ENCODE measurements at places on chromosomes 1 and 21. TPM values are rescaled to one million over a fixed set of nuclear protein-coding genes. Genes with fewer than 3 reads are reported as not detected.

GRCh38 chr1:3604468-3604974 lies 6.8 kb downstream of the MEGF6 start:
- no peak for DNase-seq

DNA sequence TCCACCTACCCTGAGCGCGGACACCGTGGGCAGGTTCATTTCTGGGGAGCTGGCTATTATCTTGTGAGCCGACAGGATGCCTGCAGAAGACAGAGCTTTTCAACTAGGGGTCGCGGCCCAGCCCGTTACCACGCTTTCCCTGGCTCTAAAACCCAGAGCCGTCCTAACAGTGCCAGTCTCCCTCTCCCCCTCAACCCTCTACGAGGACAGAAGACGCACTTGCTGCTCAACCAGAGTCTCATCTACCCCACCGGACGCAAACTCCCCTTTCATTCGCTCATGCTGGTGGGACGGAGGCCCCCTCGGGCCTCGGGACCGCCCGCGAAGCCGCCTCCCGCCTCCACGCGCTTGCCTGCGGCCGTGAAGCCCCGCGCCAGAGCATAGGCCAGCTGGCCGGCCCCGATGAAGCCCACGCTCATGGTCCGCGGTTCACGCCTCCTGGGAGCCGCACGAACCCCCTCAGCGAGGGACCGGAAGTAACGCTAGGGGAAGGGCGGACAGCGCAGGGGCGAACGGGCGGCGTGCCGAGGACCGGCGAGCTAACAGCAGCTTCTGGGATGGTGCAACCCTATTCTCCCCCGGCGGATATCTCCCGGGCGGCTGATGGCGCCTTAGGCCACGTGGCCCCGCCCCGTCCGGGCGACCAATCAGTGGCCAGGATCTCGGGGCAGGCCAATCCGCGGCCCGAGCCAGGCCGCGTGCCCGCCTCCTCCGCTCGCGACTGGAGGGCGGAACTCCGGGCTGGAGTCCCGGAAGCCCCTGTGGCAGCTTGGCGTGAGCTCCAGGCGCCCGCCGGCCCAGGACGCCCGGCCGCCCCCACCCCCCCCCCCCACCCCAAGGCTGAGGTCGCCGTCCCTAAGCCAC lies at the start of gene PYCR2:
PYCR2 (minus strand) TSS at position 559 of the 864 bp plus-strand sequence; CDS start at position 419, 140 bp downstream.
- peak; percentile 88 for DNase-seq

GRCh38 chr1:162645666-162646065 lies 13.4 kb downstream of the DDR2 start:
- DNase-seq: no peak

- DNase-seq: no peak
Measured at GRCh38 chr1:218459878-218460711, 115.0 kb downstream of the TGFB2 start.

DNA sequence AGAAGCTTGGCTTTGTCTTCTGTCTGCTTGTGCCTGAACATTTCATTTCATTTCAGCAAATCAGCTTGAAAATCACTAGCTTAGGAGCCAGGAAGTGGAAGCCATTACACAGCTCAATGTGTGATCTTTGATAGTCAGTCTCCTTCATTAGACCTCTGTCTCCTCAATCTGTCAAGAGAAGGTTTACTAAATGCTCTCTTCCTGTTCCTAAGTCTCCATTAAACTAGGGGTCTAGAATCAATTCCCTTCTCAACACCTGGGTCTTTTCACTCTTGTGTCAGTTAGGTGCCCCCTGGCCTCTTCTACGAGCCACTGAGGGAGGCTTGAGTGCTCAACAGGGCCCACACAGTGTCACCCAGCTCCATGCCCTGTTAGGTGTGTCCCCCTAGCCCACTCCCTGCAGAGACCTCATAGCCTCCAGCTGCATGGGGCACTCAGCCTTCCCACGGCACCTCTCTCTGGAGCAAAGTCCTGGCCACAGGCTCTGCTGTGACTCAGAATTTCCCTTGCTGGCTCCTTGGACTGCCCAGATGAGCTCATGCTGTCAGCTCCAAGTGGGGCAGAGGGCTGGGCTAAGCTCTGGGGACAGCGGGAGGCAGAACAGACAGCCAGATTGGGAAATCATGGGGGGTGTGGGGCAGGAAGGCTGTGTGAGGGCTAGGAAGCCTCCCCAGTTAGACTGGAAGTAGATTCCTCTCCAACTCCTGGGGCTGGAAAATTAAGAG lies 115.7 kb upstream of the IPO9 start:
- peak; percentile 91 for DNase-seq

Gene EPHA10
- total RNA-seq: 0.21 TPM

Gene ITLN2
- total RNA-seq: not detected

- no peak for DNase-seq
Measured at GRCh38 chr1:37038227-37039093, 4.1 kb upstream of the GRIK3 start.

- DNase-seq: no peak
Measured at GRCh38 chr1:35210321-35211119, 17.6 kb upstream of the SFPQ start.
